ENCODE measurements at places on chromosomes 11 and 22.
A peak's percentile ranks its signal among the peaks of the same experiment; 100 is the strongest.

GRCh38 chr11:61814247-61814957, 2.4 kb downstream of the FADS1 start:
- peak; percentile 81 for DNase-seq

- peak; percentile 88 for DNase-seq
These were observed 15.6 kb upstream of the INCENP start for GRCh38 chr11:62108017-62108750.

GRCh38 chr11:88469561-88470225, 132.2 kb upstream of the CTSC start:
- DNase-seq, result no peak

DNA sequence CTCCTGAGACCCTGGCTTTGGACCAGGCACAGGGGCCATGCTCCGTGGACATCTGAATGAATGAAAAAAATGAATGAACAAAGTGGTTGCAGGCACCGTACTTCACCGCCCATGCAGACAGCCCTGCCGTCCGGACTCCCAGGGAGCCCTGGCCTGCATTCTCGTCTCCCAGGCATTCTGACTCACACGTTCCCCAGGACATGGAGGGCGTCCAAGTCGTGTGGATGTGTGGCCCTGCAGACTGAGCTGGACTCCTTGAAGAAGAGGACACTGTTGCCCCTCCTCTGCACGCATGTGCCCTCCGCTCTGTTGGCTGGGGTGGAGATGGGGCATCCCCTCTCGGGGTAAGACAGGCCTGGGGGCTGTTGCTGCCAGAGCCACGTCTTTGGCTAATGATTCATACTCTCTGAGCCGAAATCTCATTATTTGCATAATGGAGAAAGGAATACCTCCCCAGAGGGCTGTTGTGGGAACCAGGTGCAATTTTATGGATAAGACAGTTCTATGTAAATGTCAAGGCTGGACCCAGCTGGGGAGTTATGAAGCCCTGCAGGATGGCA, 49.7 kb downstream of the RTL6 start:
- DNase-seq, result no peak

- DNase-seq, result no peak
These were observed 8.0 kb upstream of the IL2RB start for GRCh38 chr22:37157516-37158285.

- no peak for DNase-seq
These were observed 337.6 kb downstream of the CTTN start for GRCh38 chr11:70735976-70736375.

DNA sequence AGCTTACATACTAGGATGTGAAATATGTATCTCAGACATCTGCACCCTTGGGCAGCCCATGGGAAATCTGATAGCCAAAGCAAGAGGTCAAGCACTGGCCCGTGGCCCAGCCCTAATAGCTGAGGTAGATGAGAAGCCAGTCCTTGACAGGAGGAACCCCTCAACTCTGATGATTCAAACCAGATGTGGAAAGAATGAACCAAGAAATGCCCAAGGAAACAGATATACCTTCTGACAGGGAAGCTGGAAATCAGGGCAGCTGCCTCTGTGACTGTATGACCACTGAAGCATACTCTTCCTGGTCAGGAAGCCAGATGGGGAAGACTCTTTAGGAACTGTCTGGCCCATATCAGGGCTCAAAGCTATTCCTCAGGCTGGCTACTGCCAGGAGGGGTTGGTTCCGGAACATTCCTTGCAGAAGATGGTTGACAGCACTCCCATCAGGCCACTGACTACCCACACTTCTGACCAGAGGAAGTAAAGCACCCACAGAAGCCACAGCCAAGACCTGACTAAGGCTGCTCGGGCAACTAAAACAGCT, 124.2 kb downstream of the SWAP70 start:
- peak; percentile 74 for DNase-seq

- DNase-seq, result no peak
These were observed 121.6 kb downstream of the LDLRAD3 start for GRCh38 chr11:36065436-36065835.

GRCh38 chr11:124920870-124921609, 2.0 kb downstream of the HEPN1 start:
- DNase-seq, result peak; percentile 88

DNA sequence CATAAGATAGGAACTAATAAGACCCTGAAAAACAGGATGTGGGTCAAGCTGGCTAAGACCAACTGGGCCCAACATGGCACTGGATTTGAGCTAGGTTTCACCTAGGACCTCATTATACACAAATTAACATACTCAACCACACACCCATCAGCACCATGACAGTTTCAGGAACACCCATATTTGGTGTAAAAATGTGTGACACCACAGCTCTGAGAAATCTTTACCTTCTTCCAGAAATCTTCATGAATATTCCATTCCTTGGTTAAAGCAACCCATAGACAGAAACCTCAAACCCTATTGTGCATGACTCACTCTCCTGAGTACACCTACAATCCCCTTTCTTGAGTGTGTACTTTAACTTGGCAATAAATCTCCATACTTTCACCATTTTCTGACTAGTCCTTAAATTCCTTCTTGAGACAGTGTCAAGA, 378.8 kb downstream of the DYNC2H1 start:
- no peak for DNase-seq

DNA sequence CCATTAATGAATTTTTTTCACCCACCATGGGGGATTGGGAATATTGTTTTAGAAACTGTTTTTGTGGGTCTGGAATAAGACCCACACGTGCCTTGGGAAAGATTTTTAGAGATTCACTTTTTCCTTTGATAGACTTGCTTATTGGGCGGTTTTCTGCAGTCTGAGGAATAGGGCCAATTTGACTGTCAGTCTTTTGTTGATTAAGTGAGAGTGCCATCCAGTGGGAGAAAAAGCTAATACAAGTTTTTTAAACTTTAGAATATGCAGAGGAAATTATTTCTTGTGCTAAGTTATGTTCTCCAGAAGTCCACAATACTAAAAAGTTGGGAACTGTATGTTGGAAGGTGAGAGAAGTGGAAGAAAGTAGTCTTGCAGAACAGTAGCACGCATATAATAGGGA, 56.1 kb downstream of the PRMT3 start:
- peak; percentile 70 for DNase-seq

- no peak for DNase-seq
These were observed 29.8 kb downstream of the BID start for GRCh38 chr22:17744430-17744829.

DNA sequence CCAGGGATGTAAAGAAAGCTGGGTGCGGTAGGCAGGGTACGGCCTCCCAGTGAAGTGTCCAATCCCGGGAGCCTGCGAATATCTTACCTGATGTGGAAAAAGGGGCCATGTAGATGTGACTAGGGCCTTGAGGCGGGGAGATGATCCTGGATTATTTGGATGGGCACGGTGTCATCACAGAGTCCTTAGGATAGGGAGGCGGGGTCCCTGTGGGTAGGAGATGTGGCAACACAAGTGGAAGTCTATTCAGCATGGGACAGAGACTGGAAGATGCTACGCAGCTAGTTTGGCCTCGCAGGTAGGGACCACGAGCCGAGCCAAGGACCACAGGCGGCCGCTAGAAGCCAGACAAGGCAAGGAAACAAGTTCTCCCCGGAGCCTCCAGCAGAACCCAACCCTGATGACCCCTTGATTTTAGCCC, 46.4 kb upstream of the SHANK2 start:
- no peak for DNase-seq

GRCh38 chr11:116439361-116439677, 333.5 kb downstream of the BUD13 start:
- no peak for DNase-seq

- peak; percentile 97 for DNase-seq
These were observed 55.5 kb downstream of the FAM76B start for GRCh38 chr11:95734009-95734572.

DNA sequence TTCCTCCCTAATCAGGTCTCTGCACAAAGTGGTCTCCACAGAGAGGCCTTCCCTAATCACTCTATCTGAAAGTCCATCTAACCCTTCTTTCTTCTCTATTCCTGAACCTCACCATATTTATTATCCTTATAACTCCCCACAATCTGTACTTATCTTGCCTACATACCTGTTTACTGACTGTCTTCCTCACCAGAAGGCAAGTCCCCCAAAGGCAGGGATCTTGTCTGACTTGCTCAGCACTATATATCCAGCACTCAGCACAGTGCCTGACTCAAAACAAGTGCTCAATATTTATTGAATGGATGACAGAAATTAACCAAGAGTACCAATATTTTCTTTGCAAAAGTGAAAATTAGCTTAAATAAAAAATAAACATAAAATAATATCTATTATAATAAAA, 5.5 kb downstream of the DCUN1D5 start:
- DNase-seq, result no peak

DNA sequence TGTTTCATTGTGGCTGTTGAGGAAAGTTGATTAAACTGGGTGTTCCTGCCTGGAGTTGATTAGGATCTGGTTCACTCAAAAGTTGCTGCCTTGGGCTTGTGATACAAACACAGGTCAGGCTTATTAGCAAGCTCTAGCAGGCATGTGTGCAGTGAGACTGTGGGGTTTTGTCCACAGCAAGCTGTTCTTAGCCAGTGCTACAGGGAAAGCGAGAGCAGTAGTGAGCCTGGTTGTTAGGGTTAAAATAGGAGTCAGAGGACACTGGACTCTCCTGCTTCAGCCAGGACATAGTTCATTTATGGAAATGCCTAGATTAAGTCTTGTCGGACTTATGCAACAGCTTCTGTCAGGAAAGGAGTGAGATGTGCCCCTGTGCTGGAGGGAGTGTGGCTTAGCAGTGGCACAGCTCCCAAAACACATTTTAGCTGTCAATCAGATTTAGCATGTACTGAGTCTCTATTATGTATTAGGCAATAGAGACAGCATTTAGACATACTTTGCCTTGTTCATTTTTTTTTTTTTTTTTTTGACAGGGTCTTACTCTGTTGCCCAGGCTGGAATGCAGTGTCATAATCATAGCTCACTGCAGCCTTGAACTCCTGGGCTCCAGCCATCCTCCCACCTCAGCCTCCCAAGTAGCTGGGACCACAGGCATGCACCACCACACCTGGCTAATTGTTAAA, 8.7 kb downstream of the SNRPD3 start:
- no peak for DNase-seq

GRCh38 chr11:105108247-105108646, 31.3 kb downstream of the CARD18 start:
- DNase-seq, result no peak

GRCh38 chr11:121596195-121597155, 143.7 kb upstream of the SORL1-AS1 start:
- no peak for DNase-seq

- DNase-seq, result no peak
These were observed 722.6 kb downstream of the TBC1D22A start for GRCh38 chr22:47484960-47485569.

DNA sequence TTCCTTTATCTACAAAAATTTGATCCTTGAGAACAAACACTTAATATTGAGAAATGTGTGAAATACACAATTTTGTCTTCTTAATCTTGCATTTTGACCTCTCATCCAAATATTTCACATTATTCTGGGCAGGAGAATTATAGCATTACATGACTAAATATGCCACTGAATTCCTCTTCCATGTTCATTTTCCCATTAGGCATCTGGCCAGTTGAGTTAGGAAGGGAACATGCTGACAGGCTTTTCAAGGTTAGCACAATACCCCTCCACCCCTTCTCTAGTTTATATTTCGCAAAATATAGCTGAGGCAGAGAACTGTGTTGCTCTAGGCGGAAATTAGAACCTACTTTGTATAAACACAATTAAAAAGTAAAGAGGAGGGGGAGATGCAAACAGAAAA, 271.7 kb upstream of the ZC3H12C start:
- DNase-seq, result no peak

- peak; percentile 66 for DNase-seq
These were observed 1.7 kb upstream of the OR52E5 start for GRCh38 chr11:5891216-5891800.

DNA sequence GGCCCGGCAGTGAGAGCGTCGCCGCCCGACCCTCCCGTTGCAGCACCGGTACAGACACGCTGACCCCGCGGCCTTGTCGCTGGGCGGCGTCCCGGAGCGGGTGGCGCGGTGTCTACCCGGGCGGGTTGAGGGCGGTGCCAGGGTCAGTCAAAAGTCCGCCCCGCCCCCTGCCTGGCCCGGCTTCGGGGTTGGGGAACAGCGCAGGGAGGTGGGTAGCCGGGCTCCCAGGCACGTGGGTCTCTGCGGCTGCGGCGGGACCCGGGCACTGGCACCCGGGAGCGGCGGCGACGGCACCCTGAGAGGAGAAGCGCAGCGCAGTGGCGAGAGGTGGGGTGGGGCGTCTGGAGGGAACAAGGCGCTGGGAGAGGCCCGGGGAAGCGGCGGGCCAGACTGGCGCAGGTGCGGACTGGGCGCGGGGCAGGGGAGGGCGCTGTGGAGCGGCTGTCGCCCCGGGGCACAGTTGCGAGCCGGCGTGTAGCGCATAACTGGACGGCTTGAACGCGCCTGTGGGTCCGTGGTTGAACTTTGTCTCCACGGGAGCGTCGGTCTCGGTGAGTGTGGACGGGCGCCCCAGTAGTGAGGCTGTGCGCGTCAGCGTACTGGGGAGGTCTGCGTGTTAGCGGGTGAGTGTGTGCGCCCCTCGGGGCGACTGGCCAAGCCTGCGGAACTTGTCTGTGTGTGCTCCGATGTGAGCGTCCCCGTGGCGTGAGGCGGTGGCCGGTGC, at the start of gene P2RY2:
P2RY2 (plus strand) TSS at position 176 of the 724 bp plus-strand sequence. CDS start 15,879 bp downstream, outside the sequence.
- peak; percentile 89 for DNase-seq

DNA sequence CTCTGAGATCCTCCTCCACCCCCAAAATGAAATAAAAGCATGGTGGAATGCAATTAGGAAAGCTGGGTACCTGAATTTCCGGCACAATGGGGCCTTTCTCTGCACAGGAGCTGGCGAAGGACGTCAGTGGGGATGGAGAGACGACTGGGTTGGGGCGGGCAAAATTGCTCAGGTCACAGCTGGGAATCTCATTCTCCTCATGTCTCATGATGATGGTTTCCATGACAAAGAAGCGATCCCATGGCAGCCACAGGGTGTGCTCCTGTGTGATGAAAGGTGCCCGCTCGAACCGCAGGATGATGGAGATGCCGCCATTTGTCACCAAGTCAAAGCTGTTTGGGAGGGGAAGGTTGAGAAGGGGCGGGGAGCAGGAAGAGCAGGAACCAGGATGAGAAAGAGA, 157.6 kb upstream of the NARS2 start:
- DNase-seq, result no peak

DNA sequence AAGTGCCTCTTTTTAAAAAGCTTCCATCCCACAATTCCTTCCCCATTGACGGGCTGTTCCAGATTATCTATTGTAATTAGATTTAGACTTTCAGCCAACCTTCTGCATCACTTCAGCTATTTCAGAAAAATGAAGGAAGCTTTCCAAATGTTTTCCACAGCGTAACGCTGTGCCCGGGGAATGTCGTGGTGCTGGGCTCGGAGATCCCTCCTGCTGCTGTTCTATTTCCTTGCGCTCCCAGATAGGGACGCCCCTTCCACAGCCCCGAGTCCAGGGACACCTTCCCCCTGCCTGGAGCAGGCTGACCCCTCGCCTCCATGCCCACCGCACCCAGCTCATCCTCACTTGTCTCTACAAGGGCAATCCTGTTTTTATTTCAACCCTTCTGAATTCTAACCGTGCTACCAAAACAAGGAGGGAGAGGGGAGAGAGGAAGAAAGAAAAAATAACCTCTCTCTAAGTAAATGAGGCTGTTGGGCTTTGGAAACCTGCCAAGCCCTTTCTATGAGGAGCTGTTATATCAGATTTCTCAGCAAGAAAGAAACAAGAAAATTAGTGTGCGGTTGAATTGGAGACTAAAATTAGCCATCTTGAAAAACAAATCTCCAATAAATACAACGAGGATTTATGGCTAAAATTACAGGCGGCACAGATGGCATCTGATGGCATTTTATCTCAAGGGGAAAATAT, 366.9 kb downstream of the BRD1 start:
- peak; percentile 67 for DNase-seq

GRCh38 chr11:132056689-132057088, 686.3 kb downstream of the NTM start:
- DNase-seq, result peak; percentile 7

Data from hematopoietic multipotent progenitor cell treated with erythropoietin and hydrocortisone succinate and interleukin-3 and kit ligand, for 4 days (in vitro differentiated cells).